T-helper 1 cell (primary cell): ENCODE measurements at places on chromosomes 11 and 22.

- DNase-seq: no peak
These were observed 279.4 kb downstream of the NTM start for GRCh38 chr11:131649856-131650255.

GRCh38 chr11:45100339-45100738 lies 46.1 kb upstream of the PRDM11 start:
- no peak for DNase-seq

- no peak for DNase-seq
These were observed 327.0 kb downstream of the DYNC2H1 start for GRCh38 chr11:103436131-103436770.

DNA sequence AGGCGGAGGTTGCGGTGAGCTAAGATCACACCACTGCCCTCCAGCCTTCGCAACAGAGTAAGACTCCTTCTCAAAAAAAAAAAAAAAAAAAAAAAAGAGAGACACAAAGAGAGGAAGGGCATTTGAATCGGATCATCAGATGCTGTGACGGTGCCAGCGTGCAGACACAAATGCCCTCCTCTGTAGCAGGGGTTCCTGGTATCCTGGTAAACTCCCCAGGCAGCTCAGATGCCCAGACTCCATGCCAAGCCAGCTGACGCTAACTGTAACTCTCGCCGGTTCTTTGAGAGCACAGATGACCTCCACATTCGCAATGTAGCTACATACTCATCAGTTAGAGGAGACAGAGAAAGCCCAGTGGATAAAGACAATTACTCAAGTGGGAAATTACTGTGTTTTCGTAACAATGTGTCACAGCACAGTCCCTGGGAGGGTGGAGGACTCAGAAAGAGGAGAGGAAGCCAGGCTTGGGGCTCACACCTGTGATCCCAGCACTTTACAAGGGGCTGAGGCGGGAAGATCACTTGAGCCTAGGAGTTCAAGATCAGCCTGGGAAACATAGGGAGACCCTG lies 153.1 kb downstream of the BRD1 start:
- no peak for DNase-seq

DNA sequence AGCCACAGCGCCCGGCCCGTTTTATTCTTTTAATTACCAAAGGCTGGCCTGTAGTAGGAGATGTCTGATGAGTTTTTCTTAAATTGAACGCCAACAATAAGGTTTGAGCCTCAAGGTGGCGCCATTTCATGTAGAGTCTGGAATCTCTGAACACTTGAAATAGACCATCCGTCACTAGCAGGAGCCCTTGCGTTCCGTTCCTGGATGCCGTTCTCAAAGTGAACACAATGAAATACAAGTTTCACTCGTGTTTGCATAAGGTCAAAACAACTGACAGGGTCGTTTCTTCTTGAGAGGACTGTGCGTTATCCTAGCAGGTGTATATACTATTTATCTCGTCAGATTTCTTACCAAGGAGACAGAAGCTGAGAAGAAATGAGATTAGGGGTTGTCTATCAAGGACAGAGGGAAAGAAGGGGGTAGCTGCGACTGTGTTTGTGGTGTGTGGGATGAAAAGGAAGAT lies 18.7 kb upstream of the SCGB1D1 start:
- peak; percentile 69 for DNase-seq

DNA sequence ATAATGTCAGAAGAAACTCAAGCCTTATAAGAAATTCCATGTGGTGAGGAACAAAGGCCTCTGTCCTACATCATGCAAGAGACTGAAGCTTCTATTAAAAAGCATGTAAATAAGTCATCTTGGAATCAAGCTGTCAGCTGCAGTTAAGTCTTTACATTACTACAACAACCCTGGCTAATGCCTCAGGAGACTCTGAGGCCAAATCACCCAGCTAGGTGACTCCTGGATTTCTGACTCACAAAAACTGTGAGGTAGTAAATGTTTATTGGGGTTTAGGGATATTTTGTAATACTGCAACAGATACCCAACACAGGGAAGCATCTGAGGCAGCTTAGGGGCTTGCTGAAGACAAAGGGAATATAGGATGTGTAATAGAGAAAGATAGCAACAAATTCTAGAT lies 89.6 kb downstream of the C11orf87 start:
- no peak for DNase-seq

GRCh38 chr11:85705800-85706199 lies 19.8 kb upstream of the CCDC89 start:
- DNase-seq: no peak

- DNase-seq: no peak
These were observed 7.0 kb downstream of the ASRGL1 start for GRCh38 chr11:62344210-62344609.

DNA sequence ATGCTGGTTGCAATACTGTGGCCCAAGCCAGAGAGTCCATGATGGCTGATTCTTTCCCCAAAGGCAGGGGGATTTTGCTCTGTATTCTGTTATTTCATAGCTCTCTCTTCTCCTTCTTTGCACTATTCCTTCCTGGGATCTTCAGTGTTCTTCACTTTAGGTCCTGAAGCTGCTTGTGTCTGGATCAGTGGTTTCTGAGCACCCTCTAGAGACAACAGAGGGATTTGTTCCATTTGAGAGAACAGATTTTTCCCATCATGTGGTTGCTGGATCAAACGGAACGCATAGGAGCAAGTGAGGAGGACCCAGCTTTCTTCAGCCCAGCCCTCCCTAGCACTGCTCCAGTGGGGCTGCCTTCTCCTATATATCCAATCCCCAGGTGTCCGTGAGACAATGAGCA lies 68.7 kb upstream of the SYN3 start:
- no peak for DNase-seq

DNA sequence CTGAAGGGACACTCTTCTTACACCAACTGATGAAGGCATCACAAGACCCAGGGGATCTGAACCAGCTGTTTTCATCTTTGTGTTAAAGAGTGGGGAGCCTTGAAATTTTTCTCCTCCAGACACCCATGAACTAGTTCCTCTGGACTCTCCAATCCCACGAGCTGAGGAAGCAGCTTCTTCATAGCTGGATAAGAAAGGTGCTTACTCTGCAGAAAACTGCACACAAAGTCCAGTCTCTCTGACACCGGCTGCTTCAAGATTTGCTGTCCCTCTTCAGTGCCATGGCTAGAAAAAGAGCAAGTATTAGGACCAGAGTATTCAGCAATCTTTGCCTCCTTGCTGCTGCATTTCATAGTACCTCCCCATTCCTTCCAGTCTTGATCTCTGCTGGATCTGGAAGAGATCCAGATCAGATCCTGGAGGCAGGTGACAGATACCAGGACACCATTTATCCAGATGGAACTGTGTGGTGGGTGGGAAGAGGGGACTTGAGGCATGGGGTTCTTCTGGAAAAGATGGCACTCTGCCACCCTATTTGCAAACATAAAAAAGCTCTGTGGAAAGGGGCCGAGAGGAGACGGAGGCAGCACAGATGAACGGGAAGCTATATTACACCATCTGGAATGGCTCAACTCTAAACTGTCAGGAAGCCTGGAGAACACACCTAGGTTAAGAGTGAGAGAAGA lies 25.5 kb downstream of the IL18BP start:
- no peak for DNase-seq

- DNase-seq: no peak
These were observed 33.8 kb downstream of the PRDM10 start for GRCh38 chr11:129968591-129969419.

- DNase-seq: no peak
These were observed 19.1 kb downstream of the RPL3 start for GRCh38 chr22:39300186-39300830.

GRCh38 chr22:42947211-42947990 lies 67.5 kb downstream of the PACSIN2 start:
- no peak for DNase-seq

- no peak for DNase-seq
These were observed 21.3 kb downstream of the SYN3 start for GRCh38 chr22:33036881-33037280.
